ENCODE measurements at places on chromosomes 16 and 17.

- no peak for DNase-seq
Measured at GRCh38 chr17:29016345-29017210, 10.7 kb upstream of the SEZ6 start.

DNA sequence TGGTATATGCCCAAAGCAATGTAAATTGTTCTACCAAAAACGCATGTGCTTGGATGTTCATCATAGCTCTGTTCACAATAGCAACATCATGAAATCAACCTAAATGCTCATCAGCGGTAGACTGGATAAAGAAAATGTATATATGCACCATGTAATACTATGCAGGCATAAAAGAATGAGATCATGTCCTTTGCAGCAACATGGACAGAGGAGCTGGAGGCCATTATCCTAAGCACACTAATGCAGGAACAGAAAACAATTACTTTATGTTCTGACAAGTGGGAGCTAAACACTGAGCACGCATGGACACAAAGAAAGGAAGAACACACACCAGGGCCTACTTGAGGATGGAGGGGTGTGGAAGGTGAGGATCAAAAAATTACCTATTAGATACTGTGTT lies 33.7 kb downstream of the TANC2 start:
- no peak for DNase-seq

GRCh38 chr17:44575403-44575802 lies 18.1 kb downstream of the FZD2 start:
- no peak for DNase-seq

DNA sequence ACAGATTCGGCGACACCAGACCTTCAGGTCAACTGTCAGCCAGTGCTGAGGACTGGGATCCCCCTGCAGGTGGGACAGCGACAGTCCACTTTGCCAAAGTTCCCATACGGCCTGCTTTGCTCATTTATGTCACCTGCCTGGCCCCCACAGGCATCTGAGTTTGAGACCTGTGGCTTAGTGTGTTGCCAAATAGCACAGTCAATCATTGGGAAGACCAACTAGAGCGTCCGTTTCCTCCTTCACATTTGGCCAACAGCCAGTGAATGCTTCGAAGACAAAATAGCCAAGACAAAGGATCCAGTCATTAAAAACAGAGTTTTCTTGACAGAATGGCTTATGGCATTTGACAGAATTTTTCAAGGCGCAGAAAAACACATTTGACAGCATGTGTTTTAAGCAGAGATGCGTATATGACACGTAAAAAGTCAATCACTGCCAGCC lies 113.8 kb downstream of the ABCC12 start:
- DNase-seq = no peak

DNA sequence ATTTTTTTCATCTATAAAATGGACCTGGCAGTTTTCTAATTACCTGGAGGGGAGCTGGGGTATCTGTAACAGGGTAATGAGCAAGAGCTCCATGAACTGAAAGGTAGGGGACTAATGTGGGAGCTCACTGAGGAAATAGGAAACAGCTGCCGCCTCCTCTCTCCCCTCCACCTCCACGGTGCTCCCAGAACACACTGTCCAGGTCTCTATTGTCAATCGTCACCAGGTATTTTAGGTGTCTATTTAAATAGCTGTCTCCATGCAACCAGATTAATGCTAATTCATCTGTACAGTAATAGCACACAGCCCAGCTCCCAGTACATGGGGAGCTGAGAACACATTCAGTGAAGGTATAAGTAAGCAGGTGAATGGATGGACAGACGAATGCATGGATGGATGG lies 233.3 kb downstream of the GRIN2A start:
- no peak for DNase-seq

GRCh38 chr17:57918017-57918895 lies 37.0 kb downstream of the CUEDC1 start:
- DNase-seq = no peak

DNA sequence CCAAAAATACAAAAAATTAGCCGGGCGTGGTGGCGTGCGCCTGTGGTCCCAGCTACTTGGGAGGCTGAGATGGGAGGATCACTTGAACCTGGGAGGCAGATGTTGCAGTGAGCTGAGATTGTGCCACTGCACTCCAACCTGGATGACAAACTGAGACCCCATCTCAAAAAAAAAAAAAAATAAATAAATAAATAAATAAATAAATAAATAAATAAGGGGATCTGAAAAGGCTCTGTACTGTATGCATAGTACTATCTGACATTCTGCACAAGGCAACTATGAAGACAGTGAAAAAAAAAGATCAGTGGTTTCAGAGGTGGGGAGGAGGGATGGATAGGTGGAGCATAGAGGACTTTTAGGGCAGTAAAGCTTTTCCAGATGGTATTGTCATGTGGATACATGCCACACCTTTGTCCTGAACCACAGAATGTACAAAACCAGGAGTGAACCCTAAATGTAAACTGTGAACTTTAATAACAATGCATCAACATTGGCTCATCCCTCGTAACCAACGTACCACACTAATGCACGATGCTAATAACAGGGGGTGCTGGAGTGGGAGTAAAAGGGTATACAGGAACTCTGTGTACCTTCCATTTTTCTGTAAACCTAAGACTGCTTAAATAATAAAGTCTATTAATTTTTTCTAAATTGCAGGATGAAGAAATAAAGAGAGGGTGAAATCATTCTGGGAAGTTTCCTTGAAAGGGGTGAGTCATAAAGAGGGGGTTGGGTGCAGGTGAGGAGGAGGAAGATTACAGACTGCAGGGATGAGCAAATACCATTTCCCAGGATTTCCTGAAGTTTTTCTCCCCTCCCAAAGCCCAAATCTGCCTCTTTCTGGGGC lies 155.8 kb upstream of the SDK2 start:
- DNase-seq = no peak

DNA sequence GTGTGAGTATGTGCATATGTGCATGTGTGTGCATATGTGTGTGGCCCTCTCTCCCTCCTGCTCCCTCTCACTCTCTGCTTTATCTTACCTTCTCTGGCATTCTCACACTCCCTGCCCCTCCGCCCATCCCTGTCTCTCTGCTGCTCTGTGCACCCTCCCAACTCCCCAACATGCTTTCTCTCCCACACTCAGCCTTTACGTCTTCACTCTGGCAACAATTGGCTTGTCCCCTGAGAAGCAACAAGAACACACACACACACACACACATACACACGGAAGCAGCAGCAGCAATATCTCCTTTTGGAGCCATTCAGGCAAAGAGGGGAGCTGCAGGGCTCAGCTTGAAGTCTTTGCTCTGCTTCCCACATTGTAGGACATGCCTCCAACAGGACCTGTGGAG lies 27.8 kb downstream of the PITPNM3 start:
- DNase-seq = no peak

GRCh38 chr17:42296012-42296411 lies 7.7 kb downstream of the STAT5A start:
- no peak for DNase-seq

- DNase-seq = no peak
Measured at GRCh38 chr17:29283961-29284360, 10.0 kb downstream of the NUFIP2 start.

DNA sequence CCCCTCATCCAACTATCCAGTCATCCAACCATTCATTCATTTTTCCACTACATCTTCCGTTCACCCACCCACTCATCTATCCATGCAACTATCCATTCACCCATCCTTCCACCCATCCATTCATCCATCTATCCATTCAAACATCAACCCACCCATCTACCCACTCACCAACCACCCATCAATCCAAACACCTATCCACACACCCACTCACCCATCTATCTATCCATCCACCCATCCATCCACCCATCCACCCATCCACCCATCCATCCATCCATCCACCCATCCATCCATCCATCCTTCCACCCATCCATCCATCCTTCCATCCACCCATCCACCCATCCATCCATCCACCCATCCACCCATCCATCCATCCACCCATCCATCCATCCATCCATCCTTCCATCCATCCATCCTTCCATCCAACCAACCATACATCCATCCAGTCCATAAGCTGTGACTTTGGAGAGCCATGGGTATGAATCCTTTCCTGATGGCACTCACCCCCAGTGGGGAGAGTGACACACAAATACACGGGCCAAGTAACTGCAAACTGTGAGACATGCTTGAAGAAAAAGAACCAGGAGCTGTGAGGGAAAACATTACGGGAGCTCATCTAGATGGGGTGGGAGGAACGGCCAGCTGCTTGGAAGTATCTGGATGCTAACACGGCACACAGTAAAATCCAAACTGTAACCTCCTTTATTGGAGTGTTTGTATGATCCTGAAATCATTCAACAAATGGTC lies 100.0 kb upstream of the TNRC6C start:
- no peak for DNase-seq

DNA sequence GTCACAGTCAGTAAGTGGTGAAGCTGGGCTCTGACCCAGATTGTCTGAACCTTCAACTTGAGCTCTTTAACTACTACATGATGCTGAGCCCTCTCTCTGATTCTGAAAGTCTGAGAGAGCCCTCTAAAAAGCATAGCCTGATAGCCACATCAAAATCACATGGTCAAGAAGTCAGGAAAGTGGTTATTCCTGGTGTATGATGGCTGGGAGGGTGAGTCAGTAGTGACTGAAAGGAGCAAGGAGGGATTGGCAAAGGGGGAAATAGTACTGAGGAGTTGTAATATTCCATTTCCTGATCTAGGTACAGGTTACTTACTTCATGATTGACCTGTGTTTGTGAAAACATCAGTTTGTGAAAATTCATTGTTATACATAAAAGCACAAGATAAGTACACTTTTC lies 89.1 kb downstream of the SSH2 start:
- DNase-seq = no peak

GRCh38 chr16:89953671-89954406 lies 5.3 kb downstream of the DEF8 start:
- no peak for DNase-seq

GRCh38 chr17:63480826-63481487 lies 4.1 kb downstream of the ACE start:
- no peak for DNase-seq

- no peak for DNase-seq
Measured at GRCh38 chr16:20049831-20050230, 23.9 kb downstream of the GPR139 start.

DNA sequence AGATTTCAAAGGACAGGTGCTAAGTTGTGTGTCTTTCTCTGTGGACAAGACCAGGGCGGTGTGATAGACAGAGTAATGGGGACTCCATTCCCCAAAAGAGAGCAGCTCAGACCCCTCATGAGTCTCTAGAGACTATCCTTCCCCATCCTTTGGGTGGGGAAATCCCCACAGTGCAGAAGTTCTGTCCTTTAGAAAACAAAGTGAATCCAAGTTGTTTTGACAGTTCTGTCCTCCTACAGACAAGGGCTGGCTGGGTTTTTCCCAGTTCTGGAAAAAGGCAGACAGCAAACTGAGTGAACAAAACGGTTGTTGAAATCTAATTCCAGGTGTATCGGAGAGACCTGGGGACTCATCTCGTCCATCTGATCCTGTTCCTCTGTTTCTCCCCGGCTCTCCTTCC lies 11.0 kb upstream of the HAS3 start:
- no peak for DNase-seq

DNA sequence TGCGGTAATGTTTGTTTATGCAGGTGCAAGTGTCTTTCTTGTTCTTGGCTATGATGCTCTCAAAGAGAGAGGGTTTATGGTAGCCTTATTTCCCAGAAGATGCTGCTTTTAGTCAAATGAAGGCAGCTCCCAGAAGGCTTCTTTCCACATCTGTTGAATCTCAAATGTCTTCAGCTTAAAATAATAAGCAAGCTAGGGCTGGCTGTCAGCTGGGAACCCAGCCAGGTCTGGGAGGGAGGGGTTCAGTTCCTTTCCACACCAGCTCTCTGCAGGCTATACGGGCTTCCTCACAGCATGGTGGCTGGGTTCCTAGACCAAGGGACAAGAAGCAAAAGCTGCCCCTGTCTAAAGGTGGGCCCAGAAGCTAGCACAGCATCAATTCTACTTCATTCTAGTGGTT lies 47.4 kb upstream of the ATF7IP2 start:
- no peak for DNase-seq

DNA sequence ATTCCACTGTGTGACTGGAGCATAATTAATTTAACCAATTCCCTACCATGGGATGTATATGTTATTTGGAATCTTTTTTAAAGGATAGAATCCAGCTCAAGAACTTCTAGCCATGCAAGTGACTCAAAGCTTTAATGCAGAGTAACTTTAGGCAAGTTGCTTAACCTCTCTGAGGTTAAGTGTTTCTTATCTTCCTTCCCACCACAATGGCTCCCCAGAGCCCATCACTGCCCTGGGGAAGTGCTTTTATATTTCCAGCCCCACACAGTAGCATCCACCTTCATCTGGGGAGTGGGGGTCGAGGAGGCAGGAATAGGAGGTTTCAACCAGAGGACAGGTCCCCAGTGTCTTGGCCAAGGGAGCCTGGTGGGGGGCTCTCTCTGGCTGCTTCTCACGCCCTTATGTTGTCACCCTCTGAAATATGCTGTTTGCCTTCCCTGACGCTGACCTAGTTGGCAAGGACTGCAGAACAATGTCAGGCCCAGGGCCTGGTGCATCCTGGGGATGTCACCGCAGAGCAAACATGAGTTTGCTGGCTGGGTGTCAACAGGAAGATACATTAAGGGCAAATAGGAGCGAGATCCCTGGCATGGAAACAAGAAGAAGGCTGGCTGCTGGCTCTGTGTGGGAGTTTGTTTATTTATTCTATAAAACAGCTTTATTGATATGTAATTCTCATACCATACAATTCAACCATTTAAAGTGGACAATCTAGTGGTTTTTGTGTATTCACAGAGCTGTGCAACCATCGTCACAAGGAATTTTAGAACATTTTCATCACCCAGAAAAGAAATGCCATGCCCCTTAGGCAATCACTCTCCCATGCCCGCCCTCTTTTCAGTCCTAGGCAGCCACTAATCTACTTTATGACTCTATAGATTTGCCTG lies 46.6 kb upstream of the WSB1 start:
- DNase-seq = no peak

- peak; percentile 96 for DNase-seq
Measured at GRCh38 chr17:8248751-8249607, at the start of gene PFAS. TSS of gene PFAS (plus strand) at chr17:8249289. CDS start at chr17:8253938, 4,649 bp downstream.

GRCh38 chr16:59973966-59974365 lies 1239.8 kb upstream of the GOT2 start:
- no peak for DNase-seq

DNA sequence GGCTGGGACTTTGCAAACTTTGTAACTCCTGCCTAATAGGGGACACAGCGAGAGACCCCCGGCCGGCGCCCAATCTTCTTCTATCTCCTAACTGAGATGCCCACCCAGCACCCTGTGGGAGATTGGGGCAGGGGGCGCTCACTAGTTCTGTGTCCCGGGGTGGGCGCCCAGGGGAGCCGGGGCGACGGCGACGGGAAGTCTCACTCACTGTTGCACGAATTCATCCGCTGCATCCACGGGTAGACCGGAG lies 3.9 kb upstream of the HOXB5 start:
- no peak for DNase-seq
